ENCODE measurements at places on chromosomes 5 and 9. TPM values are rescaled to one million over a fixed set of nuclear protein-coding genes. Genes with fewer than 3 reads are reported as not detected.

DNA sequence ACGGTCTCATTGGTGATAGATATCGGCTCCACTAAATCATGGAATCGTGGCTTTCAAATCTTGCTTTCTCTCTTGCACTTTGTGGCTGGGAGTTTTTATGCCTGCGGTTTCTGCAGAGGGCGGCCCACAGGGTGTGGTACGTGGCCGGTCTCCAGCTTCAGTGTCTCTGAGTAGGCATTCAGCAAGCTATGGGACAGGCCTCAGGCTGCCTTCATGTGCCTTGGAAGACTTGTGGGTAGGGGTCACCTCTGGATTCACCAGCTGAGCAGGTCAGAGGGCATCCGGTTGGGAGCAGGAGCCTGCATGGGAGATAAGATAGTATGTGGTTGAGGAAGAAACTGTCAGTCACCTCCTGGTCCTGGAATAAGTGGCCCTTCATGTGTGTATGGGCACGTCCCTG lies 47.7 kb downstream of the AMBP start:
- DNase-seq = no peak

GRCh38 chr5:133847301-133847700 lies 121.1 kb downstream of the C5orf15 start:
- no peak for DNase-seq

Gene PLAC8L1
- 1.1 TPM for total RNA-seq

DNA sequence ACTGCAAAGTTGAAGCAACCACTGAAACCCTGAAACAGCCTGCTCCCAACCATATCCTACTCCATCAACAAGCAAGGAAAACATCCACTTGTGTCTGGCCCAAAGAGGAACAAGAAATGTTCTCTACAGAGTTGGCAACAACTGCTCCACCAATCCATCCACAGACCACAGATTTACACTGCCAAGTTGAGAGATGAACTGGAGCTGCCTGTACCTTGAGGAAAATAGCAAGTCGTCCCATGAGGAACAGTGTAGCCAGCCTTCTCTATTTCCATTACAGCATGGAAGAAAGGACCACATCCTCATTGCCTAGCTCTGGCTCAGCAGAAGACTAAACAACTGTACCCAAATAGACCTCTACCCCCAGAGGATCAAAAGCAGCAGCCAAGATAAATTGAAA lies 60.4 kb downstream of the DEPDC1B start:
- no peak for DNase-seq

- peak; percentile 96 for DNase-seq
Measured at GRCh38 chr5:160418561-160419457, at the start of gene SLU7. Gene SLU7 (minus strand): TSS chr5:160419081. CDS start chr5:160415294, 3,787 bp downstream.

DNA sequence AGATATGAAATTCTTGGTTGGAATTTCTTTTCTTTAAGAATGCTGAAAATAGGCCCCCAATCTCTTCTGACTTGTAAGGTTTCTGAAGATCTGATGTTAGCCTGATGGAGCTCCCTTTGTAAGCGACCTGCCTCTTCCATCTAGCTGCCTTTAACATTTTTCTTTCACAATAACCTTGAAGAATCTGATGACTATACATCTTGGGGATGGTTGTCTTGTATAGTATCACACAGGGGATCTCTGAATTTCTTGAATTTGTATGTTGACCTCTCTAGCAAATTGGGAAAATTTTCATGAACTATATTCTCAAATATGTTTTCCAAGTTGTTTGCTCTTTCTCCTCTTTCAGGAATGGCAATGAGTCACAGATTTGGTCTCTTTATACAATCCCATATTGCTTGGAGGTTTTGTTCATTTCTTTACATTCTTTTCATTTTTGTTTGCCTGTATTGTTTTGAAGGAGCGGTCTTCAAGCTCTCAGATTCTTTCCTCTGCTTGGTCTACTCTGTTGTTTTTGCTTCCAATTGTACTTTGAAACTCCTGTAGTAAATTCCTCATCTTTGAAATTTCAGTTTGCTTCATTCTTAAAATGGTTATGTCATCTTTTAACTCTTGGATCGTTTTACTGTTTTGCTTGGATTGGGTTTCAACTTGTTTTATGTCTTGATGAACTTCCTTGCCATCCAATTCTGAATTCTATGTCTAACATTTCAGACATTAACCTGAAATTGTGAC lies 245.2 kb upstream of the TARS1 start:
- DNase-seq = no peak

DNA sequence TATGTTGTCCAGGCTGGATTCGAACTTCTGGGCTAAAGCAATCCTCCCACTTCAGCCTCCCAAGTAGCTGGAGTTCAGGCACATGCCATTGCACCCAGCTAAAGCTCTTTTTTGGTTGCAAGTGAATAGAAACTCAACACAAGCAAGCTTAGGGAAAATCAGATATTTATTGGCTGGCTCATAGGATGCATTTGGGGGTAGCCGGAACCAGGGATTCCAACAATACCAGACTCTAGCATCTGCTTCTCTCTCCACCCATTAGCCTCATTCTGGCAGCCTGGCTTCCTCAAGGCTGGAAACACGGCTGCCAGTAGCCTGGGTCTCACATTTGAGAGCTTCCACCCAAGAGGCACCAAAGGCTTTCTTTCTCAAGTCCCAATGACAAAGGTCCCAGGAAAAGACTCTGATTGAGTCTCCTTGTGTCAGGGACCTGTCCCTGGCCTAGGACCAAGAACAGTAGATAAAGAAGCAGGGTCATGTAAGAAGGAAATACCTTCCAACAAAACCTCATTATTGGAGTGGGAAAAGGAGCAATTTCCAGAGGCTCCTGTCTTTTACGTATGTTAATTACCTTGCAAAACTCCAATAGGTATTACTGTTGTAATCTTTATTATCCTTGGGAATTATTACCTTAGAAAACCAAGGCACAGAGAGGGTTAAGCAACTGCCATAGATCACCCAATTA lies 23.0 kb upstream of the B4GALT1 start:
- DNase-seq = no peak

DNA sequence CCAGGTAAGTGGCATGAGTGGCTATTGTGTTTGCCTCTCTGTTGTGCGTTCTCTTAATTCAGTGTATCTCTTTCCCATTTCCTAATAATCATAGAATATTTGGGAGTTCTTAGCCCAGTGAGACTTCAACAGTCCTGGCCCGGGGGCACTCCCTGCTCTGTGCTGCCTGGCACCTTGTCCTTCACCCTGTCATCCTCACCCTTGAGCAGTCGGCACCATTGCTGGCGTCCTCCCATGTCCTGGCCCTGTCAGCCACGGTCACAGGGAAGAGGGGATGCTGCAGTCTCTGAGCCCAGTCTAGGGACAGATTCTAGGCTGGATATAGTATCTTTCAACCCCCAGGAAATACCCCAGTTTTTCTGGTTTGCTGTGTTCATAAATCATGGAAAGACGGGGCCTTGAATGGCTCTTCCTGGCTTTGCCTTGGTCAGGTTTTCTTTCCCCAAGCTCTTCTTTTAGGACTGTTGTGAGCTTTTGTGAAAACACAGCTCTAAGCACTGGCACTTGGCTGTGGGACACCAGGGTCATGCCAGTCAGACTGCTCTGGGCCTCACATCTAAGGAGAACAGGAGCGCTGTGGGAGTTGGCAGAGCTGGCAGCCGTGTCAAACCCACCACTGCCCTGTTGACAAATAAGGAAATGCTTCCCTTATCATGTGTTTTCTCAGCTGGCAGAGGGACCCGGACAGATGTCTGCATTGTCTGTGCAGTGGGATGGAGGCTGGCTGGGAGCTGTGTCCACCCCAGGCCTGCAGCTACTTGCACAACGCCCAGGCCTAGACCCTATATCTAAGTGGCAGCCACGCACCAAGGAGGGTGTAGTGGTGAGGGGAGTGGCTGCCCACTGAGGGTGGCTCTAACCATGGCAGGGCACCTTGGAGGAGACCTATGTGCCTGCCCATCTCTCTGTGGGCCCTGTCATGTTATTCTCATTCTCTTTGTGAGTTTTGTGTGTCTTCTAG lies 378.6 kb downstream of the ICE1 start:
- DNase-seq = no peak

- DNase-seq = no peak
Measured at GRCh38 chr9:21657966-21658667, 144.3 kb upstream of the MTAP start.

DNA sequence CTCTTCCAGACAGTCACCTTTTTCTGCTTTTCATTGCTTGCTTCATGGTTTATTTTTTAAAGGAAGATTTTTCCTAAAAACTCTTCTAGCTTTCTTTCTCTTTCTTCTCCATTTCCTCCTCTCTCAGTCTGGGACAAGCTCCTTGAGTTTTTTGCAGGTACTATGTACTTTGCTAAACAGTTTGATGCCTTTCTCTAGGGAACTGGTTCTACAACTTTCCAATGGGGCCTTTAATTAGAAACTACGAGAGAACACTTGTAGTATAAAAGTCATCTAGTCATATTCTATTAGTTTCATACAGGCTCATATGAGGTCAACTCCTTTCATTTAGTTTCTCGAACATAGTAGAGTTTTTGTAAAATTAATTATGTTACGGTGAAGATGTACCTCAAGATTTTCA lies 189.6 kb downstream of the DOCK8 start:
- no peak for DNase-seq

DNA sequence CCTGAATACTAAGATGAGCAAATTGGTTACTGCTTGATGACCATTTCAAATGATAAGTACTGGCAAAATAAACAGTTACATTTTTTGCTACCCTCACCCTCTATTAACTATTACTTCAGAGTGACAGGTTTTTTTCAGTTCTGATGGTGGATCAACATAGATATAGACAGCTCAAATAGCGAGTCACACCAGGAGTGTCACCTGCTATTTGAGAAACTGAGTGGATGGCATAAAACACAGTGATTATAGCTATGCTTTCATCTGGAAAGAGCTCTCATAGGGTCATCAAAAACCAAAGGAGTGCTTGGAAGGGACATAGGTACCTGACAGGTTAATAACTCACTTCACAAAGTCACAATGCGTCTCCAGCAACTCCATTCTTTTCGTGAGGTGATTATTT lies 244.5 kb upstream of the C9orf72 start:
- no peak for DNase-seq

- no peak for DNase-seq
Measured at GRCh38 chr5:170611449-170612090, 107.8 kb downstream of the KCNIP1 start.

DNA sequence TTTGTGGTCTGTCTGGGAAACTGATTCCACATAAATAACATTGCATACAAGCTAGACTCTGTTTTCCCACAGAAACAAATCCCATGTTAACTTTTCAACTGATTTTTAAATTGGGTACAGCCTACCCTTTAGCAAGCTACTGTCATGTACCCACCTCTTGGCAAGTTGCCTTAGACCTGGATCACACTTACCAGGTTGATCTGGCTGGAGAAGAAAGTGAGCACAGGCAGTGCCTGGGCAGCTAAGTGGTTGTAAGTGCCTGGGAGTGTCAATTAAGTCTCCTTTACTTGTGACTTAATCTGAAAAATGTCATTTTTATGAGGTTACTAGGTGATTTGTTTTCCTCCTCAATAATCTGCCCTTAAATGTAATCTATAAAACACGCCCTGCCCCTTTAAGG lies 336.4 kb downstream of the ARL15 start:
- DNase-seq = no peak

Gene TBC1D2
- 60.8 TPM for total RNA-seq

- DNase-seq = no peak
Measured at GRCh38 chr9:107214381-107214780, 68.7 kb upstream of the RAD23B start.

DNA sequence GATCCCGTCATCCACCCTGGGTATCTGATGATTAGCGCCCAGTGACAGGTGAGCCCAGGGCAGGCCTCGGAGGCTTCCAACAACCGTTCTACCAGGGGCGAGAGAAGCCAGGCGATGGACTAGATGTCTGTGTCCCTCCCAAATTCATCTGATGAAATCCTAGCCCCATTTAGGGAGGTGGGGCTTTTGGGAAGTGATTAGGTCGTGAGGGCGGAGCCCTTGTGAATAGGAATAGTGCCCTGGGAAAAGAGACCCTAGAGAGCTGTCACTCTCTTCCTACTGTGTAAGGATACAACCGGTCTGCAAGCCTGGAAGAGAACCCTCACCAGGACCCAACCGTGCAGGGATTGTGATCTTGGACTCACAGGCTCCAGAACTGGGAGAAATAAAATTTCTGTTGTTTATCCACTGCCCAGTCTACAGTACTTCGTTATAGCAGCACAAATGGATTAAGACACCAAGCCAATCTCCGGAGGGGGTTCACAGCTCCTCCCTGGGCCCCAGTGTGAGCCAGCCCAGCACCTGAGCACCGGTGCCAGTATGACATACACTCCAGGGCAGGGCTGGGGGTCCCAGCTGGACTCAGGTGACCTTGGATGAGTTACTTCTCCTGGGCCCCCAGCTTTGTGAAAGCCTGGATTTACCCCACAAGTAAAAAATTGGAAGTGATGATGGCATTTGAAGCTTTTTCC lies 162.2 kb downstream of the DAB2IP start:
- DNase-seq = peak; percentile 26

DNA sequence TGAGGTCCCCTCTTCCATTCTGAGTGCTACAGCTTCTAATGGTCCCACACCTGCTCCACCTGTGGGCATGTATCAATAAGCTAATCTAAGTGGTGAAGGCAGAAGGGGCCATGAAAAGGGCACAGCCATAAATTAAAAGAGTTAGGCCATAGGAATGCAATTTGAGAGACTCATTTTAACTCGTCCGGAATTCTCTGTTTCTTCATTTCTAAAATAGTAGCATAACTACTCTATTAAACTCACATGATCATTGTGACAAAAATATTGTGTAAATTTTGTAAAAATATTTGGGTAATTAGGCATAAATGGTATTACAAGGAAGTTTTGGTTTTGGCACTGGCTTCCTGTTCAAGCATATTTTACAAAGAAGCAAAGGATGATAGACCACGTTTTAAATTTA lies 103.1 kb upstream of the TXNDC8 start:
- DNase-seq = no peak

- DNase-seq = no peak
Measured at GRCh38 chr9:106755736-106756135, 107.2 kb upstream of the ZNF462 start.
